ENCODE measurements at places on chromosomes 2 and 18.
A peak's percentile ranks its signal among the peaks of the same experiment; 100 is the strongest.

- DNase-seq: peak; percentile 35
Observed at GRCh38 chr18:9475643-9476591, 604 bp downstream of the RALBP1 start.

DNA sequence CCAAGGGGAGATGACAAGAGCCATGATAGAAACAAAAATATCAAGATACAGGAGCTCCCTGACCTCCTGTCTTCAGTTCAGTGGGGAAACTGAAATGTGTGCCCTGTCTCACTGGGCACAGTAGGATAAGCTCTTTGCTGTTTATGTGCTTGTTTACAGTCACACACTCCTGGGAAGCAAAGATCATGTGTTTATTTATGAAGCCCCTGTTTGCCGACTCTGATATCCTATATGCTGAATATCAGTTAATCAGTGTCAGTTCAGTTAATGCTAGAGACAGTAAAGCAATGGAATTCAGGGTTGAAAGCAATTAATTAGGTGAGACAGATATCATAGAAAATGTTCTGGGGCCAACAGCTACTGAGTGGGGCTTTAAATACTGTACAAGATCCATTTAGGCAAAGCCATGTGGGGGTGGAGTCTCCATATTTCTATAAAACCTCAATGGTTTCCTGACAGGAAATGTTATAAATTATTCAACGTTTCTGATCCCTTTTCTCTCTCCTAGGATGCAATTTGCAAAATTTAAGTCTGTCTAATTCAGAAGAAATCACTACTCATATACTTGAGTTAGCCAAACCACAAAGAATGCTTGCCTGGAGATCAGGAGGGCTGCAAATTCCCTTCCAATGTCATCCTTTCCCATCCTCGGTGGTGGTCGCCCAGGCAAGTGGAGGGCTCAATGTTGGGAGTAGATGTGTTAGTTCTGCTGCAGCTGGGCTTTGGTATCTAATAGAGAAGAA lies 551.3 kb downstream of the CMPK2 start:
- DNase-seq: no peak

GRCh38 chr18:57833441-57834101 lies 30.5 kb upstream of the ATP8B1 start:
- peak; percentile 50 for DNase-seq

- DNase-seq: no peak
Observed at GRCh38 chr2:13581471-13581870, 864.7 kb downstream of the TRIB2 start.

DNA sequence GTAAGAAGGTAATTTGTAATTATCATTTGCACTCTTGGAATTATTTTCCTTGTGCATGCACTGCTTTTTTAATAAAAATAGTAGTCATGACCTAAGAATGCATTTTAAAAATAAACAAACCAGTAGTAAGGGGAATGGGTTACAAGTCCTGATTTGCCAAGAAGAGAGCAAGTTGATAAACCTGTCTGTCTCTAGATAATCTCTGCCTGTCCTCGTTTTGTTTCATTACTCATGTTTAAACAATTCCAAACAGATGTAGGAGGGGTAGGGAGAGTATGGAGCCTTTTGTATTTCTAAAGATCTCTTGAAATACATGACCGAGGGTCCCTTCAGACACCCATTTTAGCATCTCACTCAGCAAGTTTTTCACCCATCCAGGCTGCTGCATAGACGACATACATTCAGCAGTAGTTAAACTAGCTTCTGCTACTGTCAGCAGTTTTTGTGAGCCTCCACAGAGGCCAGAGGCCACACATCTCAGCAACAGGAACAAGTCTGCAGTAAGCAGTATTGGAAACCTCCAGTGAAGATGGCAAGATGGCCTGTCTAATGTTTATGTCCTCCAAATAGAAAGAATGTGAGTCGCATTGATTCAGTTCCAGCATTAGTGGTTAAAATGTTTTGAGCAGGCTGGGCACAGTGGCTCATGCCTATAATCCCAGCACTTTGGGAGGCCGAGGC lies 2.3 kb upstream of the EXOC6B start:
- peak; percentile 29 for DNase-seq

Measured in kidney tubule cell (primary cell).